Activated CD8-positive, alpha-beta memory T cell treated with anti-CD3 and anti-CD28 coated beads for 48 hours (primary cell): ENCODE measurements at places on chromosomes 1 and 21.

DNA sequence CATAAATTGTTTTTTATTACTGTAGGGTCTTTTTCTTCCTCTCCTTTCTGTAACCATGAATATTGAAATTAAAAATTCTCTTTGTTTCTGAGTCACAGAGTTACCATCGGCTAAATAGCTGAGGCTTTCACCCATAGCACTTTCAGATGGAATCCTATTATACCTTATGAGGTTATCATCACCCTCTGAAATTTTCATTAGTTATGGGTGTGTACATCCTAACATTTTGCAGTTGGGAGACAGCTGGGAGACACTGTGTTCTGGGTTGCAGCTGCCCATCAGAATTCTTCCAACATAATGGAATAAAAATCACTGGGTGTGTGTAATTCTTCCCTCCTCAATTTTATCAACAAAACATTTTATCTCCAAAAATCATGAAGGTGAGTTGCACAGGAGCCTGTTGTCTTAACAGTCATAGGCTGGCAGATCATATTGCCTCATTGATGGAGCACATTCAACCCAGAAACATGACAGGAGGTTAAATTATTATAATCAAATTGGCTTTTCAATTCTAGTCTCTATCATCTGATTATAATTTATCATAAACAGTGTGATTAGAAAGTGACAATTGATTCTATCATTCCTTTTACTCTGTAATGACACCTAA, 17.4 kb downstream of the CYYR1 start:
- no peak for DNase-seq

GRCh38 chr1:3064901-3065300, 4.1 kb upstream of the PRDM16 start:
- DNase-seq, result no peak

DNA sequence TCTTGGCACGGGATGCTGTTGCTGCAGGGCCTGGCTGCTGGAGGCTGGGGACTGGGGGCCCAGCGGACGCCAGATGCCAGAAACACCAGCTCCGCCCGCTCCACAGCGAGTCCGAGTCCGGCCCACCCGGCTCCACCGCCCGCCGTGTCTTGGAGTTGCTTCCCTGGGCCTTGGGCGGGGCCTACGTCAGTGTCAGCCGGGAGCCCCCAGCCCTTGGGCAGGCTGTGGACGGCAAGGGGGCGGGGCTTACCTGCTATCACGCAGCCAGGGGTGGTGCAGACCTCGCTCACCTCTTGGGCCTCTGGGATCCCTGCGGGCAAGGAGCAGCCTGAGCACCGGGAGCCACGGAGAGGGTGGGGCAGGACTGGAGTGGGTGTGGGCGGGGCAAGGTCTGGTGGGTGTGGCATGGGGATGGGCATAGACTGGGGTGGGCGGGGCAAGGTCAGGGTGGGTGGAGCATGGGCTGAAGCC, 21.8 kb downstream of the MMEL1 start:
- no peak for DNase-seq

DNA sequence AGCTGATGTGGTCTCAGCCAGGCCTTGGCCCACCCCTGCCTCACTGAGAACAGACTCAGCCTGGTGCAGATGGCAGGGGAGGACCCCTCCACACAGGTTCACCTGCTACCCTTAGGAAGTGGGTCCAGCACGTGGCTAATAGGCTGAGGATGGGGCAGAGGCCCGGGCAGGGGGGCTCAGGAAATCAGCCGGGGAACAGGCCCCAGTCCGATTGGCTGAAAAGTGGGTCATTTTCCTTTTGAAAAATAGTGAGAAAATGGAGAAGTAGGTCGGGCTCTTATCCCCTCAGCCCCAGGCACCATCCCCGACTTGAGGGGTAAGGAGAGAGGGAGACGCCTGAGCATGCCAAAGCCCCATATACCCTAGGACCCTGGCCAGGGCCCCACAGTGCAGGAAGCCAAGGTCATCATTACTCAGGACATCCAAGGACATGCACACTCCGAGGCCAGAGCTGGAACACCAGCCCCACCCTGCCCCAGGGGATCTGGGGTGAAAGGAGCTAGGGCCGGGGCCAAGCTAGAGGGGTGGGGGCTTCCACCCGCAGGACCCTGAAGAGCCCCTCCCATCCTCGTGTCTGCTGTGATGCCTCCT, 11.0 kb downstream of the DLGAP3 start:
- DNase-seq, result no peak

GRCh38 chr1:47769983-47770382, 227.2 kb downstream of the TRABD2B start:
- DNase-seq, result no peak

DNA sequence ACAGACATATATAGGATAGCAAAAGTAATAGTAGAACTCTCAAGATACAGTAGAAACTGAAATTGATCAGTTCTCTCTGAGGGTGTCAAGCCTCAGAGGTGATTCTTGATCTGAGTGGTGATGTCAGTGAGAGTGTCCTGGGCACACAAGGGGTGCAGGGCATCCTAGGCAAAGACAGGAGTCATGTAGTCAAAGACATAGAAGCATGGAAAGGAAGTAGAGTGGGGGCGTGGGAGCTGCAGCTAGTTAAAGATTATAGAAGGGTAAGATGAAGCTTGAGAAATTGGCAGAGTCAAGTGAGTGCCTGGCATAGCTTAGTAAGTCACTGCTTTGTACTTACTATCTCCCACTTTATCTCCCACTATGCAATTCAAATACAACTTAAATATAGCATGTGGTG, 22.8 kb downstream of the CDC7 start:
- DNase-seq, result no peak

- DNase-seq, result no peak
Measured at GRCh38 chr1:66641891-66642473, 108.0 kb downstream of the SGIP1 start.
